Activated CD4-positive, CD25-positive, alpha-beta regulatory T cell treated with anti-CD3 and anti-CD28 coated beads, Interleukin-2, amount 50 U/mL, for 24 hours (primary cell): ENCODE measurements at places on chromosomes 11 and 22.

- peak; percentile 93 for ATAC-seq
Observed at GRCh38 chr11:35066783-35067423, 72.1 kb upstream of the CD44 start.

GRCh38 chr11:65133724-65134123, 595 bp downstream of the SYVN1 start:
- ATAC-seq, result no peak

GRCh38 chr22:29998627-29999384, 81.5 kb upstream of the HORMAD2 start:
- no peak for ATAC-seq

DNA sequence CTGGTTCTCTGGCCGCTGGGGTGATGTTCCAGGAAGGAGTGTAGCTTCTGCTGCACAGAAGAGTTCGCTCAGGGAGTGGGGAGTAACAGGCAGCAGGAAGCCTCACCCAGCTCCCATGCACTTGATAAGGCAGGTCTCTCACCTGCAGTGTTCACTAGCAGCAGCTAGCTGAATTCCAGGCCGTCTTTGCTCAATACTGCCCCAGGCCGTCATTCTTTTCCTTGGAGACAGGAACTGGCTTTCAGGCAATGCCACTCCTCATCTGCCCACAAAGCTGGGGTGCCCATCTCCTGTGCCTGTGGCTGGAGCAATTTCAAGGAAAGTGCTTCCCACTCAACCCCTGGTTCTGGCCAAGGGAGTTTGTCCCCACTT, 66.1 kb downstream of the ARHGAP42 start:
- ATAC-seq, result no peak

DNA sequence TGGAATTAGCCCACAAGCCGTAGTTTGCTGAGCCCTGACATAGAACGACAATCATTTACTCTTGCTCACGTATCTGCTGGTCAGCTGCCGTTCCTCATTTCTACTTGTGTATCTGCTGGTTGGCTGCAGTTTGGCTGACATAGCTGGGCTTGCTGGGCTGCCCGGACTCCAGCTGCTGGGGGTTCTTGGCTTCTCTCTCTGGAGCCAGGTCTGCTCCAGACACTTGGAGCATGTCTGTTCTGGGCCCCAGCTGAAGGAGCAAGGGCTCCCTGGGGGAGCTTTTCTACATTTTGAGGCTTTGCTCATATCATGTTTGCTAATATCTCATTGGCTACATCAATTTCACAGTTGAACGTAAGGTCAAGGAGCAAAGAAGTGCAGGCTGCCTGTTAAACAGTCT, 47.3 kb downstream of the PRDM11 start:
- no peak for ATAC-seq

GRCh38 chr22:17580441-17581031, 17.2 kb downstream of the SLC25A18 start:
- no peak for ATAC-seq

GRCh38 chr11:16933756-16934603, 80.2 kb downstream of the PLEKHA7 start:
- no peak for ATAC-seq

- peak; percentile 54 for ATAC-seq
Observed at GRCh38 chr11:34192481-34193401, 87.3 kb downstream of the NAT10 start.

DNA sequence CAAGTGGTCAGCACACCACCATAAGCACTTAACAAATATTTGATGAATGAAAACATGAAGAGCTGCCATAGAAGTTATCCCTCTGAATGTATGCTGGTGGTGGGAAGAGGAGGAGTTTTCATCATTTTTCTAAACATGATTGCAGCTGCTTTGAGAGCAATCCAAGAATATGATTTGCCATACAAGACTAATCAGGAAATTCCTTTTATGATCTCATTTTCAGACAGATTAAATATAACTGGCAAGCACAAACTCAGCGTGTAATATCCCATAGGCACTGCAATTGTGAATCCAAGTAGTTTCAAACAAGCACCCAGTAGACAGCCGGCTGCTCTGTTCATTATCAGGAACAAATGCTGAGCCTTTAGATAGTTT, 505.7 kb upstream of the LUZP2 start:
- ATAC-seq, result no peak

GRCh38 chr11:638631-639331, 1.7 kb downstream of the DRD4 start:
- ATAC-seq, result no peak

GRCh38 chr22:22700631-22701030, 56.2 kb downstream of the GGTLC2 start:
- no peak for ATAC-seq

- ATAC-seq, result no peak
Observed at GRCh38 chr22:21064917-21065864, 19.4 kb downstream of the LRRC74B start.

DNA sequence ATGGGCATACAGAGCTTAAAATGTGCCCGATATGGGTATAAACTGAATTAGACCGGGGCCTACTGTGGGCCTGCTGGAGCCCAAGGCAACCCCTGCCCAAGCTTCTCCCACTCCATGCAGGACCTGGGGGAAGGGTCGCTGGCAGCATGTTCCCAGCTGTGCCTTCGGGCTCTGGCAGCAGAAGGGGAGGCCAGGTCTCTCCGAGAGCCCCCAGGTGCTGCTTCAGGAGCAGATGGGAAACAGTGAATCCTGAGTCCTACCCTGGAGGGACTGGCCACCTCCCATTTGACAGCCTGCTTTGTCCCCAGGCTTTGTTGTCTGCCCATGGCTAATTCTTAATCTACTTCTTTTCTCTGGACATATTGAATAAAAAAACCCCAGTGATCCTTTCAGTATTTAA, 315.6 kb upstream of the B3GAT1 start:
- no peak for ATAC-seq

DNA sequence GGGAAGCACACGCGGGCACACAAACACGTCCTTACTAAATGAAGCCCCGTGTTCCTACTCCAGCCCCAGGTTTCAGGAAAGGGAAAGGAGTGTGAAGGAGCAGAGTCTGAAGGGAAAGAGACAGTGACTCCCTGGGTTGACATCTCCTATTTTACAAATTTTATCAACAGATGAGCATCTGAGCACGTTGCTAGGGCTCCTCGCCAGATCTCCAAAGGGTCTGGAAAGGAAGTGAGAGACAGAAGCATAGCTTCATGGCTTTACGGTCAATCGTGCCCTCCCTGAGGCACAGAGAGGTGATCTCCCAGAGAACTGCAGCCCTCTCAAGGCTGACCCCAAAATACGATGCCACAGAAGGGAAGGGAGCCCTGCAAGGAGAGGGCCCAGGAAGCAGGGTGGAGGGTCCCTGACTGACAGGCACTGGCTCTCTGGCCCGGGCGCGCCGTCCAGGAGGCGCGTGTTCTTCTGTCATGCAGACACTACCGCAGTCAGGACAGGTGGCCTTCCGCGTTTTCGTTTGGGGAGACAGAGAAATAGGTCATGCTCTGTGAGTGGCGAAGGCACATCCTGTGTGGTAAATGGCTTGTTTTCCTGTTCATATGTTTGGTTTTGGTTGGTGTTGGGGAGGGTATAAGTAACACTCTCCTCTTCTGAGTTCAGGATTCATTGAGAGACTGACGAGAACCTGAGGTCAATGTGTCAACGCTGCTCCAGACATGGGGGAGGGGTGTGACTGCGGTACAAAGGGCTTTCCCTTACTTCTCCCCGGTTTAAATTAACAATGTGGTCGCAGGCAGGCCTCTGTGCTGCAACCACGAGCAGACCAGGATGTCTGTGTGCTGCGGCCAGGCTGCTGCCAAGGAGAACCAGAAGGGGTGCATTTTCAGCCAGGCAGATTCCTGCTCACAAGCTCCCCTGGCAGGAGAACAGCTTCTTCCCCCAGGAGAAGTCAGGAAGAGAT, 813.3 kb downstream of the OPCML start:
- ATAC-seq, result peak; percentile 82

- ATAC-seq, result no peak
Observed at GRCh38 chr11:23490557-23491235, 630.4 kb upstream of the CCDC179 start.

DNA sequence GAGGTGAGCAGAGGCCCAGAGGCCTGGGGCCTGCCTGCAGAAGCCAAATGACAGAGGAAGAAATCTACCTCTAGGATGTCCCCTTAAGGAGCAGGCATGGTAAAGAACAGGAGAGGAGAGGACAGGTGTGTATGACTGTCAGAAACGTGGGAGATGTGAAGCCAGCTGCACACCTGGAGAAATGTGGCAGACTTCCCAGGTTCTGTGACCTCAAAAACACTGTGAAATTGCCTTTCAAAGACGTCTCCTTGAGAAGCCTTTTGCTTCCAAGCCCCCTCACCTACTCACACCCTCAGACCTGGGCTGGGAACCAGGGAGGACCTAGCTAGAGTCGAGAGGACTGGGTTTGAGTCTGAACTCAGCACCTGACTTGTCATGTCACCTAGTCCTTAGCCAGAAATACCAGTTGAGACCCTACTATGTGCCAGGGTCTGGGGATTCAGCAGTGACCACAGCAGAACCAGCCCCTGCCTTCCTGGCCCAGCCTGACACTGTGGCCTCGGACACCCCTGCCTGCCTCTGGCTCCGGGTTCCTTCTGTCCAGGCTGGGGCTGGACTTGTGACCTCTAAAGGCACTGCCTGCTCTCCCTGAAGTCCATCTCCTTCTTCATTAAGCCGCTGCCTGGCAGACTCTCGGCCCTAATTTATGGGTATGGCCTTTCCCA, 5.6 kb downstream of the TPBGL start:
- no peak for ATAC-seq

DNA sequence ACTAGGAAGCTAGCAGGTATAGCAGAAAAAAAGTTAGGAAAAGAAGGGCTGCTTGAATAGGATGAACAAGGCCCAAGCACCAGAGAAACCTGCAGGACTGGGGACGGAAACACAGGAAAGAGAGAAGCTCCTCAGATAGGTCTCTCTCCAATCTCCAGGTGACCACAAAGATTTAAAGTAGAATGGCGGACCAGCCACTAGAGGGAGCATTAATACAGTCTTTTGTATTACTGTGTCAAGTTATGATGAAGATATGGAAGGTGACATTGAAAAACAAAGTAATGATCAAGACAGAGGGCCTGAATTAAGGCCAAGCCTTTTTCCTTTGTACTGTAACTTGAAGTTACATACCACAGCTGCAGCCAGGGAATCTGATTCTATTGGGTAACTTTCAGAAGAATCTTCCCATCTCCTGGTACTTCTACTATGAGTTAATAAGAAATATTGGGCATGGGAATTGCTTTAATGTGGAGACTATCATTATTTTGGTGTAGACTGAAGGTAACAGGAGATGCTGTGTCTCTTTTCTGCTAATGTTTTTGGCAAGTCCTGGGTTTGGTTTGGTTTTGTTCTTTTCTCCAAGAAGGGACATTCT, 33.8 kb downstream of the OR2AG2 start:
- peak; percentile 39 for ATAC-seq

GRCh38 chr22:44313385-44314006, 745 bp upstream of the SHISAL1 start:
- ATAC-seq, result no peak

- ATAC-seq, result no peak
Observed at GRCh38 chr11:76459299-76459698, 14.5 kb downstream of the EMSY start.

GRCh38 chr11:15095736-15096228, 18.9 kb upstream of the INSC start:
- no peak for ATAC-seq

GRCh38 chr22:38132794-38133193, 22.3 kb upstream of the BAIAP2L2 start:
- ATAC-seq, result no peak

GRCh38 chr11:16363706-16364105, 7.4 kb upstream of the SOX6 start:
- ATAC-seq, result no peak

GRCh38 chr11:20060181-20060580, 100.1 kb downstream of the DBX1 start:
- ATAC-seq, result no peak

- ATAC-seq, result no peak
Observed at GRCh38 chr22:17199003-17199731, 20.1 kb downstream of the ADA2 start.

GRCh38 chr11:116895048-116895757, 57.8 kb upstream of the APOA1 start:
- ATAC-seq, result no peak

DNA sequence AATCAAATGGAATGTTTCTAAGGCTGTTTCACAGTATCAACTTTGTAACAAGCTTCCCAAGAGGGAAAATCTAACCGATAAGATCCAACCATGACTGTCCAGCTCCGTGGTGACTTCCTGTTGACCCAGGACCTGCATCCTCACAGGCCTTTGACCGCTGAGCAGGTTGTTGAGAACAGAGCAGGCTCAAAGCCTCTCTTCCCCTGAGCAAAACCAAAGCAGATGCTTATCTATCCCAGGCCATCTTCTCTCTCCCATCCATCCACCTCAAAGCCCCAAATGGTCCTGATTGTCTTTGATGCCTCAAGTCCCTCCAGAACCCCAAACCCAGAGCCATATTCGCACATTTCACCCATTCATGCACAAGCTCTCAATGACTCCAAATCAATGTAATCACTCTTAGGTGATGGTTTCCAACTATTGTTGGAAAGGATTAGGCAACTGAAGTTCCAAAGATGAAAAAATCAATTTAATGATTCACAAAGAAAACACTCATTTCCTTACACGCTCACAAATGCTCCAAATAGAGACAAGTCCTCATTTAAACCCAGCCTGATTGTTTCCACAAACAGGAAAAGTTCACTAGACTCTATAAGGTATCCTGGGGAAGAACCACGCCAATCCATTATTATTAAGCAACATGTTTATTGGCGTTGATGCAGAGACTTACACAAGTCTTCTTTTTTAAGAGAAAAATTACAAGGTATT, 48.7 kb downstream of the C11orf58 start:
- no peak for ATAC-seq

DNA sequence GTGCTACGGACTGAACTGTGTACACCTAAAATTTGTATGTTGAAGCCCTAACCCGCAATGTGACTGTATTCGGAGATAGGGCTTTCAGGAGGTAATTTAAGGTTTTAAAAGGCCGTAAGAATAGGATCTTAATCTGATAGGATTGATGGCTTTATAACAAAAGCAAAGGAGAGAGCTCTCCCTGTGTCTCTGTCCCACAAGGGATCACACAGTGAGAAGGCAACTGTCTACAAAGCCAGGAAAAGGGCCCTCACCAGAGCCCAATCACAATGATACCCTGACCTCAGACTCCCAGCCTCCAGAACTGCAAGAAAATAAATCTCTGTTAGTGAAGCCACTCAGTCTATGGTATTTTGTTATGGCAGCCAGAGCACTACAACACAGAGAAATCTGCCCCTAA, 208.7 kb upstream of the ZC3H12C start:
- no peak for ATAC-seq

- ATAC-seq, result no peak
Observed at GRCh38 chr11:30420233-30420787, 97.4 kb downstream of the ARL14EP start.

DNA sequence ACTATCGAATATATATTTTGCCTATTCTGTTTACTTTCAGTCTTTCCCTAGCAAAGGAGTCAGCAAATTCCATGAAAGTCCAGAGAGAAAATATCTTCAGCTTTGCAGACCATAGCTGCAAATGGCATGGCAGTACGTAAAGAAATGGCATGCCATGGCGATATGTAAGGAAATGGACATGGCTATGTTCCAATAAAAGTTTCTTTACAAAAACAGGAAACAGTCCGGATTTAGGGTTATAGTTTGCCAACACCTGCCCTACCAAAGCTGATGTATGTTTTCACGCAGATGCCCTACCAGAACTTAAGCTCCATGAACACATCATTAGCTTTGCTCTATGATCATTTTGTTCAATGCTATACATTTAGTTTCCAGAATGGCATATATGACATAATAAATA, 19.5 kb downstream of the KIAA0930 start:
- ATAC-seq, result no peak

- ATAC-seq, result peak; percentile 66
Observed at GRCh38 chr22:21972293-21972779, 10.3 kb downstream of the TOP3B start.

GRCh38 chr11:10798330-10798928, 10.3 kb downstream of the EIF4G2 start:
- peak; percentile 74 for ATAC-seq
